ENCODE measurements at places on chromosomes 1 and 21.

- DNase-seq, result no peak
Measured at GRCh38 chr21:15301014-15301413, 236.2 kb upstream of the NRIP1 start.

DNA sequence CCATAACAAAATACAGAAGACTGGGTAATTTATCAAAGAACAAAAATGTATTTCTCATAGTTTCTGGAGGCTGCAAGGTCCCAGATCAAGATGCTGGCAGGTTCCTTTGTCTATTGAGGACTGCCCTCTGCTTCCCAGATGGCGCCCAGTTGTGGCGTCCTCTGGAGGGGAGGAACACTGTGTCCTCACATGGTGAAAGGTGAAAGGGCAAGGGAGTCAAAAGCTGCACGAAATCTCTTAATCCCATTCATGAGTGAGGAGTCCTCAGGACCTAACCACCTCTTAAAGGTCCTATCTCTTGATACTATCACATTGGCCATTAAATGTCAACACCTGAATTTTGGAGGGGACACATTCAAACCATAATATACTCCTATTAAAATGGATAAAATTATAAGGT lies 79.3 kb upstream of the IRF2BP2 start:
- DNase-seq, result no peak

DNA sequence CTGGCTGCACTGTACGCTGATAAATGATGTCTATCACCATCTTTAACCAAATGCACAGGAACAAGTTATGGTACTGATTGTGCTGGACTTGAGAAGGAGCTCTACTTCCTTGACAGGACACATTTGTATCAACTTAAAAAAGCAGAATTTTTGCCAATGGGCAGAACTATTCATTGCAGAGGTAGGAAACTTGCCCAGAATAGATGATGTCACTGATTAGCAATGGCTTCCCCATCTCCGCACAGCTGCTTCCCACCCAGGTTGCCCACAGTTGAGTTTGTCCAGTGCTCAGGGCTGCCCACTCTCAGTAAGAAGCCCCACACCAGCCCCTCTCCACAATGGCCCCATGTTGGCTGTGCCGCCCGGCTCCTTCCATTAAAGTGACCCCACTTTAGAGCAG lies 33.4 kb downstream of the CAPN2 start:
- DNase-seq, result no peak

GRCh38 chr1:41950820-41951219 lies 32.1 kb upstream of the HIVEP3 start:
- no peak for DNase-seq

DNA sequence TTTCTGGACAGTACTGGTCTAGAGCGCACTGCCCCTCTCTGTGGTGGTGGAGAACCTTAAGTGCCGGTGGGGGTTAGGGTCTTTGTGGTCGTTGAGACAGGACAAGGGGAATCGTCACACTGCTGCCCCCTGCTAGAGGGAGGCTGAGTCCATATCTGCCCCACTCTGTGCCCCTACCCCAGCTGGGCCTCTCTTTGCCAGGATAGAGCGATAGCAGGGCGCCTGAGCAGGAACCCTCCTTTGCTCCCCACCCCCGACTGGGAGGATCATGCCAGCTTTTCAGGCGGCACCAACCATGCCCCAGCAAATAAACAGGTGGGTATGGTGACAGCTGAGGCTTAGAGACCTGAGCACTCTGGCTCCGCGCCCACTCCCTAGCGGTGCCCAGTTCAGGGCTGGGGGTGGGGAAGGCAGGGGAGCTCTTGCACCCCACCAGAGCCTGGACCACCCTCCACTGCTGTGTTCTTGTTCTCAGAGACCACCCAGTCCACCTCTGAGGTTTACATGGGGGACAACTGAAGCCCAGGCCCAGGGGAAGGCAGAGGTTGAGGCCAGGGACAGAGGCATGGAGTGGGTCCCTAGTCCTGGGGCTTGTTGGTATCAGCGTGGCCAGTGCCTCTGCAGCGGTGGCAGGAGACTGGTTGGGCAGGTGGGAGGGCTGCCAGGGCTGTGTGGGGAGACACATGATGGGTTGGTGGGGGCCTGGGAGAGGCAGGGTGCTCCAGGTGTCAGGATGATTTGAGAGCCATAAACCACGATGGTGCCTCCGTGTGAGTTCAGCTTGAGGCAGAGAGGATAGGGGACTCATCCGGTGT lies 1.6 kb downstream of the PADI2 start:
- no peak for DNase-seq

GRCh38 chr1:107480548-107481415 lies 339.9 kb downstream of the NTNG1 start:
- DNase-seq, result no peak

DNA sequence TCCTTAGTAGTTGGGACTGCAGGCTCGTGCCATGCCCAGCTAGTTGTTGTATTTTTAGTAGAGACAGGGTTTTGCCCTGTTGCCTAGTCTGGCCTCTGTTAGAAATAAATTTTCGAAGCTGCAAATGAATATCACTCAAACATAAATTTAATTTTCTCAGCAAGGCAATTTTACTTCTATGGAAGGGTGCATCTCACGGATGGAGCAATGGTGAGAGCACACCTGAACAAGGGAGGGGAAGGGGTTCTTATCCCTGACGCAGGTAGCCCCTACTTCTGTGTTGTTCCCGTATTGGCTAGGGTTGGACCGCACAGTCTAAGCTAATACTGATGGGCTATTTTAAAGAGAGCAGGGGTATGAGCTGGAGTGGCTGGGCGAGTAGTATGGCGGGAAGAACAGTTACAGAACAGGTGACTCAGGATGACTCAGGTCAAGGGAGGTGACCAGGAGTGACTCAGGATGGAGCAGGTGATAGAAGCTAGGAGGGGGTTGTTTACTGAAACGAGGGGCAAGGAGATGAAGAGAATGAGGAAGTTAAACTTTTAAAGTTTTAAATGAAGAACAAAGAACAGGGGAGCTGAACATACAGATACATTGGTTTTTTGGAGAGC lies 7.5 kb downstream of the MDM4 start:
- DNase-seq, result no peak

GRCh38 chr1:70906800-70907199 lies 140.8 kb downstream of the PTGER3 start:
- no peak for DNase-seq

GRCh38 chr1:220894025-220894923 lies 15.0 kb downstream of the HLX start:
- DNase-seq, result no peak

DNA sequence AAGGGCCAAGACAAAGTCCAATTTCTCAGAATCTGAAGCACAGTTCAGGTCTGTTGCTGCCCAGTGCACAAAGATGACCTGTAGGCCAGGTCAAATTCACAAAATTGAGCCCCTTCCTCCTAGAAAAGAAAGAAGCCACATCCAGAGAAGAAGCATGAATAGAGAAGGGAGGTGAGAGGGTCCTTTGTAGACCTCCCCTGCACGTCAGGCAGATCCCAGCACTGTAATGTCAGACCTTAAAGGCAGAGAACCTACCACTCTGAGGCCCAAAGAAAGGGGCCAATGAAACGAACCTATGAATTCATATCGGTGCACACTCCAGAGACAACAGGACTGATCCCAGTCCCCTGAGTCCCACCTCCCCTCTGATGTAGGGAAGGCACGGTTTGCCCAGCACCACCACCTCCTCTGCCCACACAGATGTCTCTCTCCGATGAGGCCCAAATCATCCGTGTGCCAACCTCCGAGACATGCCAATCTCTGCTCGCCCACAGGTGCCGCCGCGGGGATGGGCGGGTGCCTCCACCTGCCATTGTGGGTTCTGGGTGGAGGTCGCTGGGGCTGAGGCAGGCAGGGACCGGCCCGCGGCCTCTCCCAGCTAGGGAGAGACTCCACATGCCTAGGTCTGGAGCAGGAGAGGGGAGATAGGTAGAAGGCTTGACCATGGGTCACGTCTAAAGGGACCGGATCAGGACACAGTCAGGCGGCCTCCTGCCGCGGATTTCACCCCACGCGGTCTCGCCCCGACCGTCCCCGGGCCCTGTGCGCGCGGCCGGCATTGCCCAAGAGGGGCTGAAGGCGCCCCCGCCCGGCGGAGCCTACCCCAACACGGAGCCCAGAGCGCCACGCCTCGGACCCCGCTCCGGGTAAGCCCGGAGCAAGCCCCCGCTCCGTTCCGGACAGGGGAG lies 42.1 kb downstream of the RRAGC start:
- no peak for DNase-seq

GRCh38 chr1:153288634-153289275 lies 24.0 kb downstream of the PGLYRP3 start:
- DNase-seq, result no peak

- no peak for DNase-seq
Measured at GRCh38 chr1:219088778-219089557, 84.7 kb upstream of the LYPLAL1 start.

DNA sequence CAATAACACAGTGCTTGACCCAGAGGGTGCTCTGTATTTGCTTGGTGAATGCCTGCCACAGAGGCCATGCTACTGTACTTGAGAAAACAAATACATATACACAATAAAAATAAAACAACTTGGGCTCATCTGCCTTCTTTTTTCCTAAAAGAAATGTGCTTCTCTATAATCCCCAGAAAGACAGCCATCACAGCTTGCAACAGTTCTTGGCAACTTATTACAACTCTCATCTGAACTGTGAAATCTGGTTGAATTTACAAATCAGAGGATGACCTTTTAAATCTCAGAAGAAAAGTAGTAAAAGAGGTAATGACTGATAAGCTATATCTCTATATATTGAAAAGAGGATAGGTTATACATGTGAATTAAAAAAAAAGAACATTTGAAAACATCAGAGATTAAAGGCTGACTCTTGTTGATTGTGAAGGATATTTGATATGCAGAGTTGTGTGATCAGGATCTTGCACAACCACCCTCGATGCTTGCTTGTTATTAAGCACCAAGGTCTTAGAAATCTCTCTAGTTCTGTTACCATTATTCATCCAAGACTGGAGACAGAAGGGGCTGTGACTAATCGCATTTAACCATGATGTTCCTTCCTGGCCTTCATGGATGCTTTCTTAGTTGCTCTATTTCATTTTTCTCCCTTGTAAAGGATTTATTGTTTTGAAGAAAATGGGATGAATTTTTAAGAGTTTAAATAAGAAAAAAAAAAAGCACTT lies 213.4 kb downstream of the APP start:
- no peak for DNase-seq

DNA sequence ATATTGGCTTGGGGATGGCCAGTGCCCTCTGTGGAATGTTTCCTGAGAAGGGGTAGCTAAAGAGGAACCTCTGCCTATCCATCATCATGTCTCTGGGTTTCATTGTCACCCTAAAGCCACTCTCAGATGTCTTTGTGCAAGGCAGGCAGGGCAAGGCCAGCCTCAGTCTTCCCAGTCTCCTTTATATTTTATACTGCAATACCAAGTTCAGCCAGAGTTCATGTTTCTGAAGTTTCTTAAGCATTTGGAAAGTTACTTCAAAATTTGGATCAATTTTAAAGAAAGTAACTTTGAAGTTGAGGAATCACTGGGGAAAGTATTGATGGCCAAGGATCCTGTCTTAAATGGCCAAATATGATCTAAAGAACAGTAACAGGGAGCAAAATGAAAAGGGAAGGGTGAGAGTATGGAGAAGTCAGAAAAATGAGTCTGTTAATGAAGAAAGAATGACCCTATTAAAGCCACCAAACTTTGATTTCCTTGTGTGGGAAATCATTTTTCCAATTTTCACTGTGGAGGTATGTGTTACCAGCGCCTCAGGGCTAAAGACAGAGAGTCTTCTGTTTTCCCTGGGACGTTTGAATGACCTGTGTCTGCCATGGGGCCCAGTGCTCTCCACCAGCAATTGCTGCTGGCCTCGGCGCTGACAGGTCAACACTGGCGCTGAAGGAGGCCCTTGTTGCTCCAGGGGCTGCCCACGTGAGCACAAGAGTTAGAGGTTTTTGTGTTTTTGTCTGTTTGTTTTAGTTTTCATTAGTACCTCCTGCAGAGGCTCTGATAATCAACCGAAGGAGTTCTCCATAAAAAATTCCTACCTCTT lies 93.9 kb downstream of the ATP5PO start:
- DNase-seq, result no peak

- no peak for DNase-seq
Measured at GRCh38 chr21:30479259-30479658, 908 bp downstream of the KRTAP19-1 start.

GRCh38 chr1:235809688-235810397 lies 56.9 kb downstream of the LYST start:
- no peak for DNase-seq

GRCh38 chr1:187891993-187892682 lies 1063.4 kb downstream of the PLA2G4A start:
- DNase-seq, result no peak

GRCh38 chr1:173424143-173424542 lies 53.0 kb upstream of the PRDX6 start:
- no peak for DNase-seq

DNA sequence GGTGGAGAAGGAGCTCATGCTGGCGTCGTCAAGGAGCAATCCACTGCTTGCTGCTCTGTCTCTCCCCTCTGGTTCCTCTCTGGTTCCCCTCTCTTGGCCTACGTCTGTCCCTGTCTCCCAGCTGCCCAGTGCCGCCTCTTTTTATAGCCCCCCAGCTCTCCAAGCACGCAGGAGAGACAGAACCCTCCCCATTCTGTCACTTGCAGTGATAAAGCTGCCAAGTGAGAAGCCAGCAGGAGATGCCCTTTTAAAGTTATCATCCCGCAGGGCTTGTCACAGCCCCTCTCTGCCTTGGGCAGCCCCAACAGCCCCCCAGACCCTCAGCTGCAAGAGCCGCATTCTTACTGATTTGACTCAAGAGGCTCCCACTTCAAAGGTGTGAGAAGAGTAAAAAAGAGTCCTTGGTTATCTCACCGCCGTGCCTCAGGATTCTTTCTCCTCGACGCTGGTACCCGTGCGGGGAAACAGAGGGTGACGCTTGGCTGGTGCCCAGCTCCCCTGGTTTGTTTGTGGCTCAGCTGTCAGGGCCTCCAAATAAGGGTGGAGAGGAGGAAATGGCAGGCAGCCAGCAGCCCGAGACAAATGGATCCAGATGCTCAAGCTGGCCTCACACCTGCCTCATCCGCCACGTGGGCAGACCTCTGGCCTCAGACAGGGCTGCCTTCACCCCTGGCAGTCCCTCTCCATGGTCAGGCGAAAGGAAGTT lies at the start of gene NPPA:
NPPA (minus strand) TSS at position 117 of the 706 bp plus-strand sequence; CDS start at position 18, 99 bp downstream.
- no peak for DNase-seq

DNA sequence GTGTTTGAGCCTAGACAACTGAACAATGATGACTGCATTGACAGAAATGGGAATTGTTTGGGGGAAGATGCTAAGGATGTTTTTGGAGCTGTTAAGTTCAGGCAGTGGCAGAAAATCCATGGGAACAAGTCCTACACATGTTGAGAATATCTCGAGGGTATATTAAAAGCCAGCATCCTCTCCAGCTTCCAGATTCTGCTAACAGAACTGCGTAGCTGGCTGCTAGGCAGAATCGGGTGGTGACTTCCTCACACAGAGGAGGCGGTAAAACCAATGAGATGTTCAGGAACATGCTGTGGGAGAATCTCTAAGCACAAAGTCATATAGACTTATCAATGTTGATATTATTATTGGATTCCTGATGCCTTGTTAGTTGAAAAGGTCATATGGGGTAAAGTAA lies 14.8 kb downstream of the FAM163A start:
- no peak for DNase-seq

GRCh38 chr1:226388131-226388530 lies 19.8 kb downstream of the PARP1 start:
- DNase-seq, result no peak

- no peak for DNase-seq
Measured at GRCh38 chr1:172393354-172393753, 27.1 kb upstream of the C1orf105 start.
